ENCODE measurements at places on chromosomes 3 and 15.

DNA sequence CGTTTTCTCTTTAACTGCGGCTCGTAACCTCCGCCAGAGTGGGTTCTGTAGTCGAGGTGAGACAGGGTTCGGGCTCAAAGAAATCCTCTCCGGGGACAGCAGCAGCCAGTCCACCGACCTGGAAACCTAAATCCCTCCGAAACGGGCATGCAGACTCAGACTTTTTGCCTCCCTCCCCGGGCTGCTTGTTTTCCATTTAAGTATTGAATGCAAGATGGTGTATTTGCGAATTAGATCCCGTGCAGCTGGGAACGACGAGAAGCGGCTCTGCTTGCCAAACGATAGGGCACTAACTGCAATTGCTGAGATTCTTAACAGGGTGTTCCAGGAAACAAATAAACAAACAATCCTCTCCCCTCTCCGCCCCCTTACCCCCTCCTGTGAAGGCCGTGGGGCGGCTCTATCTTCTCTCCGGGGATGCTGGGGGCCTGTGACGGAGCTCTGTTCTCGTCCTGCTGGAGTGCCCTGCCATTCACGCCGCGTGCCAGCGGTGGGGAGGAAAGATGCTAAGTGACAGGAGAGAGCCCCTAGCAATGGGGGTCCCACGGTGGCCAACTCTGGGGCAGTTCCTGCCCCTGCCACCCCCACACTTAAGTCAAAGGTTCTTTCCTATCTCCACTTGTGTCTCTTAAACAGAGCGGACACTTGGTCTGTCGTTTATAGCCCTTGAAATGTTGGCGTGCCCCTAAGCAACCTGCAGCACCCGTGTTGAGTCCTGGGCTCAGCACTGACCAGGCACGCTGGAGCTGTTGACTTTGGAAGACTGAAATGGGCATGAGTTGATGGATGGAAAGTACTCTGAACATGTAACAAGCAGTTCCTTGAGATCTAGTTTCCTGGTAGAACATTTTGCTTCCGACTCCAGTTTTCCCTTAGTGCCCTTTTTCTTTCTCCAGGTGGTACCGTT lies 1.3 kb upstream of the ETV5 start:
- DNase-seq: no peak

DNA sequence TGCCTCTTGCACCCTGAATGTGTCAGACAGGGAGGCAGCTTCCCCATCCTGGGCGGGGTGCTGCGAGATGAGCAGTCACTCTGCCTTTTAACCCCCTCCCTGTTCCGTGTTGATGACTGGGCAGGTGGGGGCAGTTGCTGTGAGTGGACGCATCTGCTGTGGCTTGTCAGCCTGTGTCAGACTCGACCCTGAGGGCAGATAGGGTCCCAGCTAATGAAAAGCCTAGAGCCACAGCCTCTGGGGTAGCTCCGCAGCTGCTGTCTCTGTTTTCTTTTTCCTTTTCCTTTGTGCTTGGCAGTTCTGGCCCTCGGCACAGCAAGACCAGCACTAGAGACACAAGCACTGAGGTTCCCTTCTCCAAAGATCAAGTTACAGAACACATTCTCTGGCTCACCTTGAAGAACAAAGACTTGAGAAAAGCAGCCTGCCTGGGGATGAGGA lies 43.0 kb upstream of the GLCE start:
- no peak for DNase-seq

DNA sequence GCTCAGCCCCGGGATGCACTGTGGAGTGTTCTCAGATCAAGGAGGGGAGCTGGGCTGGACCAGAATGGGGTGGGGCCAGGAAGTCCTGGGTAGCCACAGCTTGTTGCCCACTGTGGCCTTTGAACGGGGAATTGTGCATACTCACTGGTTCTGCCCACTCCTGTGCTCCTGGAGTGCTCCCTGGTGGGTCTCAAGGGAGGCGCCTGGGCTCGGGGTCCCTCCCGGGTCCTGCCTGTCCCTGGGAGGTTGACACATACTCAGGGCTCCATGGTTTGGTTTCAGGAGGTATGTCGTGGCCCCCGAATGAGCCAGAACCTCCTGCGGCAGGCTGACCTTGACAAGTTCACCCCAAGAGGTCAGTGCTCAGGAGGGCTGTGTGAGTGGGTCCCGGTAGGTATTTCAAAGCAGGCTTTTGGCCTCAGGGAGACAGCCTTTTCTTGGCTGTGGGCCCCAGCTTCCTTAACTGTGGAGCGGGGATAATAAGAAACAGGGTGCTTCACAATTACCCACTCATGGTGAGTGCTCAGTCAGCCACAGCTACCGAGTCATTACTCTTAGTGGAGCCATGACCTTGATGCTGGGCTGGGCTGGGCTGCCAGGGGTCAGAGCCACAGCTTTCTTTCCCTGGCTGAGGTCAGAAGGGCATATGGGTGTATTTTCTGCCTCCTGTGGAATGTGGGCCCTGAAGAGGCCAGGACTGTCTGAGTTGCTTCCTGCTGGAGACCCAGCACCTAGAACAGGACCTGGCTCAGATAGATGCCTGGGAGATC lies 7.6 kb downstream of the DNAH1 start:
- DNase-seq: no peak

DNA sequence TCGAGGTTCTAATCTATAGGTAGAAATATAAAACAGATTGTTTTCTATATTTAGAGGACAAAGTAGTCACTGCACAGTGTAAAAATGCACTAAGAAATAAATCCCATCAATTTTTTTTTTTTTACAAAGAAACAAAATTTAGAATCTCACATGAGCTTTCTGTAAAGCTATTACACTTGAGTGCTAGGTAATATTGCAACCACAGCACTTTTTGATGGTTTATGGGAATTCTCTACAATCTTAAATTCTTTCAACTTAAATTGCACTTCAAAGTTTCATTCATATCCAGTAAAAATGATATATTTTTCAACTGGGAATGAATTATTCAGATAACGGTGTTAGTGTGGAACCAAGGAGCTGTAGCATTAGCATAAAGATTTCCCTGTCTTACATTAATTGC lies 1035.4 kb downstream of the SQOR start:
- DNase-seq: no peak

DNA sequence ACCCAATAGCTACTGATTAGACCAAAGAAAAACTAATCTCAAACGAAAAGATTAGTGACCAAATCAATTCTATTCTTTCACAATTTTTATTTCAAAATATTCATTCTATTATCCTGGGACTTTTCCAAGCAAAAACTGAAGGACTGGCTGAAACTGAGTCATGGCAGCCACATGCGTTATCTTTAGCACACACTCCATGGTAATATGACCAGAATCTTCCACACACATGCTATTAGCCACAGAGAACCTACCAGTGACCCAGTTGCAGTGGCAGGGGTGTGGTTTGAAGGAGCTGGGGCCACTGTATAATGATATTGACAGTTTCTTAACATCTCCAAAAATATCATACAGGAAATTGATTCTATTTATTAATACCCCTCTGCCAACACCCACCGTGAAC lies 154.8 kb upstream of the ABI3BP start:
- DNase-seq: no peak

GRCh38 chr3:88712552-88712951 lies 394.9 kb upstream of the EPHA3 start:
- DNase-seq: no peak

DNA sequence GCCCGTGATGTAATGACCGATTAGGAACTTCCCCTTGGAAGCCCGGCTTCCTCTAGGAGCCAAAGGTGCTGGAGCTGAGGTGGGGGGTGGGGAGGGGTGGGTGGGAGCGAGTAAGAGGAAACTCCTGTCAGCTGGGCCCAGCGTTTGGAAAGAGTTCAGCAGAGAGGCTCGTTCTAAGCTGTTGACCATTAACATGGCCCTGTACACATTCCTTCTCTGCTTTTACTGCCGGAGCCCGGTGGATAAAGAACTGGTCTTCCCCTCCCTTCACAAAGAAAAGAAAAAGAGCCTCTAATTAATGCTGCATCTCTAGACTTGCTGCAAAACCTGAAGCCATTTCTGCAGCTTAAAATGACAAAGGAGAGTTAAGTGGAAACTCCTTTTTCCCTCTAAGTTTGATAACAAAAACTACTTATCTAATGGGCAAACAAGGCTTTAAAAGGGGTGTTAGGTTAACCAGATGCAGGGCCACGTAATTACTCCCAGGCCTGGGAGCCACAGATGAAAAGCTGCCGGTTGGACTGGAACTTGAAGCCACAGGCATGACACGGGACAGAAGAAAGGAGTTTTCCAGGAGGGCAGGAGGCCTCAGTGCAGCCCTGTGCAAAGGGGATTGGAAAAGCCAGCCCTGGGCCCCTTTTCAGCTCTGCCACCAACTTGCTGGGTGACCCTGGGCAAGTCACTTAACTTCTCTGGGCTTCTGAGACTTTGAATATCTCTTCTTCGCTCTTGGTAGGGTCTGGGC lies 71.3 kb downstream of the SMAD6 start:
- no peak for DNase-seq

GRCh38 chr3:128994173-128994512 lies 267 bp upstream of the CFAP92 start:
- no peak for DNase-seq
